Tibial nerve (tissue), 4 donors: ENCODE measurements at places on chromosomes 12 and 14. TPM values are rescaled to one million over a fixed set of nuclear protein-coding genes. Genes with fewer than 3 reads are reported as not detected.

DNA sequence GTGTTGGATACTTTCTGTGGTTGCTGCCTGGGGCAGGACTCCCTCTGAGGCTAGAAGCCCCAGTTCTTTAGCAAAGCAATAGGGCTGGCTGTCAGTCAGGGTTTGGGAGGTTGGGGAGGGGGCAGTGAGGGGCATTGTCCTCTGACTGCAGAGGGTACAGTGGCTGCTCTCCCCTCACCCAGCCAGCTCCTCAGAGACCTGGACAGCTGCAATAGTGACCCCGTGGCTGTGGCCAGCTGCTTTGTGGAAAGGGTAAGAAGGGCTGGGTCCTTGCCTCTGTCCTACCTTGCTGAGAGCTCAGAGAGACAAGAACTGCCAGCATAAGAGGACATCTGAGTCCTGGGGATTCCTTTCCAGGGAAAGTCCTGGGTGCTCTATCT is 25.8 kb downstream of the PLEKHG3 start:
- H3K36me3 ChIP-seq: peaks cover 62% of the 10 kb centered on the region
- peaks cover 44% of the 10 kb centered on the region for H3K4me1 ChIP-seq
- no peak overlapping the region for H3K27ac ChIP-seq
- no peak overlapping the region for H3K4me3 ChIP-seq
- H3K27me3 ChIP-seq: no peaks in the 10 kb centered on the region

KCNC2 gene
- not detected for total RNA-seq

CLEC2A gene
- not detected for total RNA-seq

HSPB8 gene
- 16.1 TPM for total RNA-seq

ACOT6 gene
- not detected for total RNA-seq

GRCh38 chr14:101627915-101628262 is 66.6 kb downstream of the DIO3 start:
- DNase-seq: no peak
- H3K4me1 ChIP-seq: peaks cover 7% of the 10 kb centered on the region
- H3K36me3 ChIP-seq: no peaks in the 10 kb centered on the region
- H3K4me3 ChIP-seq: no peak overlapping the region
- no peak overlapping the region for H3K27ac ChIP-seq

GRCh38 chr12:55720894-55721444 is 776 bp downstream of the RDH5 start:
- DNase-seq: peak; percentile 51
- H3K27ac ChIP-seq: peak overlapping the region; percentile 93
- no peaks in the 10 kb centered on the region for H3K27me3 ChIP-seq
- H3K36me3 ChIP-seq: no peaks in the 10 kb centered on the region
- H3K4me1 ChIP-seq: peaks cover 60% of the 10 kb centered on the region
- H3K4me3 ChIP-seq: peak overlapping the region; percentile 22

DNA sequence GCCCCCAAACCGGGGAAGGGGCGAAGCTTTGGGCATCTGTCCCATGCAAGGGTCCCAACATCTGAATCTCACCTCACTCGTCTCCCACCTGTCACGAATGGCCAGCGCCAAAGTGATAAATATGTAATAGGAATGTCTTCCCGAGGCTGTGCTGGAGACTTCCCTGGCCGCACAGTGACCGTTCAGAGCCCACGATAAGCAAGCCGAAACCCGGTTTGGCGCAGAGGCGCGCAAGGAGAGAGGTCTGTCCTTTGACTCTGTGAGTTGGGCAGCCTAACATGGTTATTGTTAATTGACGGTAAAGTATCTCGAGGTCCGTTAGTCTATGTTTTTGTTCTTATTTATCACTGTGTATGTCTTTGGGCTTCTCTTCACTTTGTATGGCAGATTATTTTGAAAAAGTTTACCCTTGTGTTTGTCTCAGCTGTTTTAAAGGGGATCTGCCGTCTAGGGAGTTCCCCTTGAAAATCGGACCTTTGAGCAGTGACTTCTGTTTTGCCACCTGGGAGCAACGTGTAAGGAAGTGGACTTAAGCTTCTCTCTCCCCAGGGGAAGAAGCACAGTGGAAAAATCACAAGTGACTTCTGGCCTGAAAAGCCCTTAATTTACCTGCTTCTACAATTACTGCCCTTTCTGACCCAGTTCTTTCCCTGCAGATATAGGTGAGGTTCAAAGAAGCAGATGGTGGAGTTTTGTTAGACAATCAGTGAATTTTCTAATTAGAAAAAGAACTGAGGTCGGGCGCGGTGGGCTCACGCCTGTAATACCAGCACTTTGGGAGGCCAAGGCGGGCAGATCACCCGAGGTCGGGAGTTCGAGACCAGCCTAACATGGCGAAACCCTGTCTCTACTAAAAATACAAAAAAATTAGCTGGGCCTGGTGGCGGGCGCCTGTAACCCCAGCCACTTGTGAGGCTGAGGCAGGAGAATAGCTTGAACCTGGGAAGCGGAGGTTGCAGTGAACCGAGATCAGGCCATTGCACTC is 1.1 kb upstream of the TM9SF1 start:
- no peaks in the 10 kb centered on the region for H3K36me3 ChIP-seq
- H3K4me1 ChIP-seq: peaks cover 27% of the 10 kb centered on the region
- DNase-seq: no peak
- H3K27me3 ChIP-seq: no peaks in the 10 kb centered on the region
- peak overlapping the region; percentile 99 for H3K27ac ChIP-seq
- H3K4me3 ChIP-seq: peak overlapping the region; percentile 95

DNA sequence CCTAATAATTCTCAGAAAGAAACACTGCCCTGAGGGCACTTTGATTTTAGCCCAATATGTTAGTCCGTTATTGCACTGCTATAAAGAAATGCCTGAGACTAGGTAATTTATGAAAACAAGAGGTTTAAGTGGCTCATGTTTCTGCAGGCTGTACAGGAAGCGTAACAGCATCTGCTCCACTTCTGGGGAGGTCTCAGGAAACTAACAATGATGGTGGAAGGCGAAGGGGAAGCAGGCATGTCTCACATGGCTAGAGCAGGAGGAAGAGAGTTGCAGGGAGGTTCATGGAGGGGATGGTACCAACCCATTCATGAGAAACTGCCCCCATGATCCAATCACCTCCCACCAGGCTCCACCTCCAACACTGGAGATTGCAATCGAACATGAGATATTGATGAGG is 49.4 kb upstream of the RERG start:
- H3K36me3 ChIP-seq: no peaks in the 10 kb centered on the region
- H3K27me3 ChIP-seq: no peaks in the 10 kb centered on the region
- H3K4me3 ChIP-seq: no peak overlapping the region
- H3K4me1 ChIP-seq: no peaks in the 10 kb centered on the region
- no peak overlapping the region for H3K27ac ChIP-seq
- DNase-seq: no peak

DNA sequence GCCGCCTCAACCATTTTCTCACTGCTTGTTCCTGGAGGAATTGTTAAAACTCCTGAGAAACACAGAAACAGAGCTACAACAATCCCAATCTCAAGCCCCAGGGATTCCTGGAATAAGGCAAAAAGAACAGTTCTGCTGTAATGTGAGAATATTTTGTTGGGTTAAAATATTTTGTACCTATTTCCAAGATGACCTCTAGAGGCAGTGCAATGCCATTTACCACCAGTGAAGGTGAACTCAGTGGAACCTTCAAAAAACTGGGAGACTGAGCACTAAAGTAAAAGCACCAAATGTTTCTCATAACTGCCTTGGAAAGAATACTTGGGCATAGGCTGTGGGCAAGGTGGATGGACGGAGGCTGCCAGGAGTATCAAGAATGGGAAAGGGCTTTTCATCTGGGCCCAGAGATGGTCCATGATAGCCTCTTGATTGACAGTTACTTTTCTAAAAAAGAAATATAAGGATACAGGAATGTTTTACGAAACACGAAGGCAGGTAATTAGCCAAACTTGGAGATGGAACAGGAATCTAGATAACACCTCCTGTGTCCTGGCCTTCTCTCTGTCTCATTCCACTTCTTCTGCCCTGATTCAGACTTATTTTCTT is 334.0 kb upstream of the FLRT2 start:
- no peaks in the 10 kb centered on the region for H3K4me1 ChIP-seq
- DNase-seq: no peak
- H3K4me3 ChIP-seq: no peak overlapping the region
- H3K36me3 ChIP-seq: no peaks in the 10 kb centered on the region
- H3K27me3 ChIP-seq: no peaks in the 10 kb centered on the region

DNA sequence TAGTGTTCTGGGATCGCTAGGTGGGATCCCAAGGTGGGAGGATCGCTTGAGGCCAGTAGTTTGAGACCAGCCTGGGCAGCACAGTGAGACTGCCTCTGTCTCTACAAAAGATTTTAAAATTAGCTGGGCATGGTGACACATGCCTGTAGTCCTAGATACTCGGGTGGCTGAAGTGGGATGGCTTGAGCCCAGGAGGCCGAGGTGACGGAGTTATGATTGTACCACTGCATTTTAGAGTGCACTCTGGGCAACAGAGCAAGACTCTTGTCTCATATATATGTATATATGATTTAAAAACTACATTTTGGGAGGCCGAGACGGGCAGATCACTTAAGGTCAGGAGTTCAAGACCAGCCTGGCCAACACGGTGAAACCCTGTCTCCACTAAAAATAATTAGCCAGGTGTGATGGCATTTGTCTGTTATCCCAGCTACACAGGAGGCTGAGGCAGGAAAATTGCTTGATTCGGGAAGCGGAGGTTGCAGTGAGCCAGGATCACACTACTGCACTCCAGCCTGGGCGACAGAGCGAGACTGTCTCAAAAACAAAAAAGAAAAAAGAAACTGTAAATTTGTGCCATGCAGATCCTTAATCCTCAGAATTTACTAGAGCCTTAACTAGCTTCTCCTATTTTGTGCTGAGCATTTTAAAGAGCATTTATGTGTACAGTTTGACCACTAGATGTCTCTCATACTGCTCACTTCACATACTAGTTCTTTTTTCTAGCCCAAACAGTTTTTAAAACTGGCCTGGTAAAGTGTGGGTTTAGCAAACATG is 114.8 kb downstream of the MON2 start:
- no peak overlapping the region for H3K4me3 ChIP-seq
- no peak overlapping the region for H3K27ac ChIP-seq
- no peaks in the 10 kb centered on the region for H3K4me1 ChIP-seq
- H3K36me3 ChIP-seq: no peaks in the 10 kb centered on the region
- H3K27me3 ChIP-seq: no peaks in the 10 kb centered on the region
- DNase-seq: no peak

DNA sequence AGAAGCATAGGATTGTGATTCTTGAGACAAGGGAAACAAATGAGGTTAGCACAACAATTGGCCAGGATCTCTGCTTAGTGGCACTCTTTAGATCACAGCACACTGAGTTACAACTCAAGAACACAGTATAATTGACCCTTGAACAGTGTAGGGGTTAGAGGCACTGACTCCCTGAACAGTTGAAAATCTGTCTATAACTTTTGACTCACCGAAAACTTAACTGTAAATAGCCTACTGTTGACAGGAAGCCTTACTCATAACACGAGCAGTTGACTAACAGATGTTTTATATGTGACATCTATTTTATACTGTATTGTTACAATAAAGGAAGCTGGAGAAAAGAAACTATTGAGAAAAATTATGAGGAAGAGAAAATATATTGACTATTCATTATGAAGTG is 296.1 kb downstream of the RERGL start:
- no peak for DNase-seq
- no peaks in the 10 kb centered on the region for H3K36me3 ChIP-seq
- no peak overlapping the region for H3K27ac ChIP-seq
- no peak overlapping the region for H3K4me3 ChIP-seq
- H3K4me1 ChIP-seq: no peaks in the 10 kb centered on the region

- peaks cover 49% of the 10 kb centered on the region for H3K4me1 ChIP-seq
- no peaks in the 10 kb centered on the region for H3K27me3 ChIP-seq
- DNase-seq: no peak
- peak overlapping the region; percentile 89 for H3K27ac ChIP-seq
These were observed 19.6 kb downstream of the MLXIP start for GRCh38 chr12:122097927-122098756.

- no peak overlapping the region for H3K4me3 ChIP-seq
- H3K27me3 ChIP-seq: no peaks in the 10 kb centered on the region
- H3K27ac ChIP-seq: peak overlapping the region; percentile 85
- H3K36me3 ChIP-seq: no peaks in the 10 kb centered on the region
- peak; percentile 76 for DNase-seq
These were observed 178.6 kb downstream of the ADGRD1 start for GRCh38 chr12:131132118-131132892.

ABCC9 gene
- total RNA-seq: 22.6 TPM

DNA sequence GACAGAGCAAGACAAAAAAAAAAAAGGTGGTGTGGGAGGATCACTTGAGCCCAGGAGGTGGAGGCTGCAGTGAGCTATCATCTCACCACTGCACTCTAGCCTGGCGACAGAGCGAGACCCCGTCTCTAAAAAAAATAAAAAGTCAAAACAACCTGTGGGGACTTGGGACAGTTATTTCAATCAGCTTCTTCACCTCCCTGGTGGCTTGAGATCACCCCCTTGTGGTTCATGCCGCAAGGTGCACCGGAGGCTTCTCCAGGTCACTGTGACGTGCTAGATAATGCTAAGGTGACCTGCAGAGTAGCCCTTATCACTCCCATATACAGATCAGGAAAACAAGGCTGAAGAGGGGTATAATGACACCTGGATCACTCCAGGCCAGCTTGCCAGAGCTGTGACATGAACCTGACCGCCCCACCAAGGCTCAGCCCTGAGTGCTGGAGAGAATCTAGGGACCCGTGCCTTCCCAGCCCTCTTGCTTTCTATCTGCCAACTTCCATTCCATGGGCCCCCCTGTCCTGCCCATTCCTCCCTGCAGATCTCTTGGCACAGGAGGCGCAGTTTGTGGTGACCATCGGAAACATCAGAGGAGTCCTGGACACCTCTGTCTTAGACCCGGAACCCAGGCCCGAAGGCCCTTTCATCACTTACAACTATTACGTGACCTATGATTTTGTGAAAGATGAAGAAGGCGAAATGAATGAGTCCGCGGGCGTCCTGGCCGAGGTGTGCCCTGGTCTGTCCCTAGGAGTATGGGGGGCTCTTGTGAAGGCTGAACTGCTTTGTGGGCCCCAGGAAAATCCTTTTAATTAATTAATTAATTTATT is 8.1 kb downstream of the LRRC43 start:
- no peak overlapping the region for H3K4me3 ChIP-seq
- no peaks in the 10 kb centered on the region for H3K4me1 ChIP-seq
- no peak for DNase-seq
